ENCODE measurements at places on chromosomes 5 and 9.

GRCh38 chr5:89613222-89613956 lies 730.4 kb upstream of the MEF2C start:
- no peak for DNase-seq

DNA sequence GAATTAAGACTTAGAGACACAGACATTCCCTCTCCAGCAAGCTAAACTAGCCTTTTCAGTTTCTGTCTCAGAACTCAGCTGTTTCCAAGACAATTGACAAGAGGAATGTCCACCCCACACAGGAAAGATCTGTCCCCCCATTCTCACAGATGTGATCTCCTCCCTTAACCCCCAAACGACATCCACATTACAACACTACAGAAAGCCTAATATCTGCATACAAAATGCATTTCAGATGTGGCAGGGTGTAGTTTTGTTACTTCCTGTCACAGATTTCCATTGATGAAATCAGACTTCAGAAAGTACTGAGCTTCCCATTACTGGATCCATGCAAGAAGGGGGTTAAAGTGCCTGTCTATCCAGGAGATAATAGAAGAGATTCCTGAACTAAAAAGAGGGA lies 2.9 kb upstream of the ARSI start:
- no peak for DNase-seq

DNA sequence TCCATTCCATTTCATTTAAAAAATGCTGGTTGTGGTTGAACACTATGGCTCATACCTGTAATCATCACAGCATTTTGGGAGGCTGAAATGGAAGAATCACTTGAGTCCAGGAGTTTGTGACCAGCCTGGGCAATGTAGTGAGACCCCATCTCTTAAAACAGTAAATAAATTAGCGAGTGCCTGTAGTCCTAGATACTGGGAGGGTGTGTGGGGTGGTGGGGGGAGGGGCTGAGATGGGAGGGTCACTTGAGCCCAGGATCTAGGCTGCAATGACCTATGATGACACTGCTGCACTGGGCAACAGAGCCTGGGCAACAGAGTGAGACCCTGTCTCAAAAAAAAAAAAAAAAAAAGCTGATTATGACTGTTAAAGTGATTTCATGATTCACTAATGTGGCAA lies 29.1 kb downstream of the DDX46 start:
- no peak for DNase-seq

DNA sequence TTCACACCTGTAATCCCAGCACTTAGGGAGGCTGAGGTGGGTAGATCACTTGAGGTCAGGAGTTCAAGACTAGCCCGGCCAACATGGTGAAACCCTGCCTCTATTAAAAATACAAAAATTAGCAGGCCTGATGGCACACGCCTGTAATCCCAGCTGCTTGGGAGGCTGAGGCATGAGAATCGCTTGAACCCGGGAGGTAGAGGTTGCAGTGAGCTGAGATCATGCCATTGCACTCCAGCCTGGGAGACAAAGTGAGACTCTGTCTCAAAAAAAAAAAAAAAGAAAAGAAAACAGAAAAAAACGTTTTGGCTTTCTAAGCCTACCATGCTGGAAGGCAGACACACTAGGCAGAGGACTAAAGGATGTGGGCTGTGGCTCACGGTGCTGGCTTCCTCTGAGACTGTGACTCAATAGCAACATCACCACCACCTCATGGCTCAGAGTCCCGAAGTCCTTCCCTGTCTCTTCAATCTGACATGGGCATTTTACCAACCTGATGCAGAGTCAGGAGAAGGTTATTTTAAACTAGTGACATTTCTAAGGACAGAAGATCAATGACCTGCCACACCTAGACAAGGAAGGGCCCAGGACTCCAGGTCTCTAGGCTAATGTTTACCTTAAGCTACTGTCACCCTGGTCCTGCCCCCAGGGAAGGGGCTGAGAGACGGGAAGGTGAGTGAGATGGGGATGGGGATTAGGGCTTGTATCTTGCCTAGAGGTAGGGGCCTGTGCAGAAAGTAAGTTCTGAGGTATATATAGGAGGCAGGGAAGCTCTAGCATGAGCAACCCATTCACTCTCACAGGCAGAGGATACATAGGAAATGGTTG lies 3.7 kb downstream of the ECSCR start:
- peak; percentile 66 for DNase-seq

GRCh38 chr5:17249029-17249634 lies 31.7 kb downstream of the BASP1 start:
- DNase-seq, result no peak

DNA sequence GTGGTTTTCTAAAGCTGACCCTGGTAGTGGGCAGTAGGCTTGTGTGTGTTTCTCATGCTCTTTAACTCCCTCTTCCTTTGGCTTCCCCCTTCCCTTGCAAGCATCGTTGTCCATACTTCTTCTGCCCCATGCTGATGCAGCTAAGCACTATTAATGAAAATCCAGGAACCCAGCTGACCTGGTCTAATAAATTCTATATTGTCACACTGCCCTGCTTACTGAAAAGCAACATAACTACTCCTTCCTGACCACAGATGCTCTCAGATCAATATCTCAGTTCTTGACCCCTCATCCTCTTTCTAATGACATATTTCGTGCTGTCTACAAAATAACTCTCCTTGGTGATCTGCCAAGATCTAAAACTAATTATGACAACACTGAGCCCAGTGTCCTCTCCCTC lies 405.5 kb downstream of the EFNA5 start:
- DNase-seq, result no peak

- DNase-seq, result no peak
These were observed 500.2 kb upstream of the DAP start for GRCh38 chr5:11261241-11261640.

GRCh38 chr5:100519075-100519474 lies 16.1 kb upstream of the FAM174A start:
- no peak for DNase-seq

GRCh38 chr5:18967637-18968036 lies 1020.4 kb downstream of the CDH18 start:
- DNase-seq, result no peak

DNA sequence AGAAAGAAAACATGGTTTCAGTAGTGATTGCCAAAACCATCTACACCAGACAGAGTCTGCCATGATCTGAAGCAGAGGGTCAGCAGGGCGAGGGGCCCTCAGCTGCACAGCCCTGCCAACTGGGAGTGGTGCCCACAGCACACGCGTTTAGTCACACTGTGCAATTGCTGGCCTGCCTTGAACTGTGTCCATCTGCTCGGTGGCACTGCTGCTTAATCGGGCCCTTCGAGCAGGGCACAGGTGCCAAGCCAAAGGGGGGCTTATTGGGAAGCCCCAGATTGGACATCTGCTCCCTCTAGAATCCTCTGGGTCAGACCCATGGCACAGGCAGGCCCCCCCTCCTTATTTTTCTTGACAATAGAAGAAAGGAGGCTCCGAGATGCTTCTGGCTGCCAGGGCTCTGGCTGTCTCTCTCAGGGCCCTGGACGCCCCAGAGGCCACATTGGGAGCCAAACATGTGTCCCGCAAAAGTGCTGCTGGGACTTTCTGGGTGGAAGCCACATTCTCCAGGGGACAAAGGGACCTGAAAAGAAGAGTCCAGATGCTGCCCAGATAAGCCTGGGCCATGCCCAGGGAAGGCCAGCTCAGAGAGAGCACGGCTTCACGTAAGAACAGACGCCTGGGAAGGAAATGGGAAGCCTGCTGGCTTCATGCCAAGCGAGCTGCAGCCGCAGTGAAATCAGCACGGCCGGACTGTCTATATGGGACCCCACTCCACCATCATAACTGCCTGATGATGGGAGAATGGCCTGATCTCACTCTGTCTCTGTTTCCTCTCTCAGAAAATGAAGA lies 349.2 kb downstream of the GADD45G start:
- no peak for DNase-seq

DNA sequence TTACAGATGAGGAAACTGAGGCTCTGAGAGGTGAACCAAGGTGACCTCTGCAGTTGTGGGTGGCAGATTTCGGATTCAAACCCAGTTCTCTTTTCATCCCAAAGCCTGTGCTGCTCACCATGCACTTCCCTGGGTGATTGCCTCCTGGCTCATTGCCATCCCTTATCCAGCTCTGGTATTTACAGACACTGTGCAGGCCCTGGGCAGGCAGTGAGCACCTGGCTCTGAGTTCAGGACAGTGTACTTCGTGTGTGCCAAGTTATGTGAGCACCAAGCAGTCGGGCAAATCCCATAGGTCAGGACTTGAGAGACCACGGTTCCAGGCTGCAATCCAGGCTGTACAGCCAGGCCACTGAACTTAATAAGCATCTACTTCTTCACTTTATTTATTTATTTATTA lies 1.4 kb downstream of the LRSAM1 start:
- DNase-seq, result no peak

DNA sequence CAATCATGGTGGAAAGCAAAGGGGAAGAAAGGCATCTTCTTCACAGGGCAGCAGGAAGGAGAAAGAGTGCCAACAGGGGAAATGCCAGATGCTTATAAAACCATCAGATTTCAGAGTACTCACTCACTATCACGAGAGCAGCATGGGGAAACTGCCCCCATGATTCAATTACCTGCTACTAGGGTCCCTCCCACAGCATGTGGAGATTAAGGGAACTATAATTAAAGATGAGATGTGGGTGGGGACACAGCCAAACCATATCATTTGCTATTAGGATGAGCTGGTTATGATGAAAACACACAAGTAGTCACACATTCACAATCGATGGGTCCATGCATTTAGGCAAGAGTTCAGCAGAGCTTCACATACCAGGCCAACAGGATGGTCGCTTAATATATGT lies 469.0 kb downstream of the PDE4D start:
- no peak for DNase-seq

DNA sequence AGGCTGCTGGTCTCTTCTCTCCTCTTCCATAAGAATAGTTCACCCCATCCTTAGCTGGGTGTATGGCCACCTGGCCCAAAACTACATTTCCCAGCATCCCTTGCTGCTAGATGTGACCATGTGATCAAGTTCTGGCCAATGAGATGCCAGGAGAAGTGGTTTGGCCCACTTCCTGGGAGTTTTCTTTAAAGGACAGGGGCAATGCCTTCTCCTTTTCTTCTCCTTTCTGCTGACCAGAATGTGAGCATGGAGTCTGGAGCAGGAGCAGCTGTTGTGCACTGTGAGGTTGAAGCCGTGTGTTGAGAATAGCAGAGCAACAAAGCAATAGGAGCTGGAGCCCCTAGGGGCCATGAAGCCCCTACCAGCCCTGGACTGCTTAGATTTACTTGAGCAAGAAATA lies 36.8 kb downstream of the C9orf50 start:
- peak; percentile 69 for DNase-seq

DNA sequence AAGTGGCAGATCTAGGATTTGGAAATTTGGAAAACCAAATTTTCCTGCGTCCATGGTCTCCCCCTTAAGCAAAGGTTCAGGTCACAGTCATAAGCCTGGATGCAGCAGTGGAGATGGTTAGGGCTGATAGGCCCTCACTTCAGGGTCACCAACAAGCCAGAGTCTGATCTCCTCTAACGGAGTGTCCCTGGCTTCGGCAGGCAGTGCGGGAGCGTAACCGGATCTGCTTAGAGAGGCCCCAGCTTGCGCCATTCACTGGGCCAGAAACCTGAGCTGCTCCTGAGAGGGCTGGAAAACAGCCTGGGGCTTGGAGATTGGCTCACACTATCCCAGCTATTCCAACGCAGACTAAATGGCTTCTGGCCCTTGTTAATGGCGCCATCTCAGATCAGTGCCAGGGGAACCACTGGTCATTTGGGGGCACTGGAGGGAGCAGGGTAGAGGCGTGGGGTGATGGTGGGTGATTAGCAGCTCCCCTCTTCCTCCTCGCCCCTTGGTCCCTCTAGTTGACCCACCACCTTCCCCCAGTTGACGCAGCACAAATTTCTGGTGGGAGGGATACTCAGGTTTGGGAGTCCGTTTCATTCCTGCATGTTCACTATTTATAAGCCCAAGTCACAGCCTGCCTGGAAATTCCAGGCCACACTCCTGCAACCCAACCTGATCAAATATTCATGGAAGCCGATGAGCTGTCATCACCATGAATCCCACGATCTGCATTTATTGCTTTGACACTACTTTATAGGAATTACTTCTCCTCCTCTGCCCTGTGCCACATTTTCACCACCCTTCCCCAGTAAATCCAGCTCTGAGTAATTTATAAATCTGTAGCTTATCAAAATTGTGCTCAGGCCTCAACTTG lies 134.6 kb upstream of the CPEB4 start:
- no peak for DNase-seq

GRCh38 chr5:177390363-177391300 lies 6.4 kb downstream of the SLC34A1 start:
- peak; percentile 91 for DNase-seq

DNA sequence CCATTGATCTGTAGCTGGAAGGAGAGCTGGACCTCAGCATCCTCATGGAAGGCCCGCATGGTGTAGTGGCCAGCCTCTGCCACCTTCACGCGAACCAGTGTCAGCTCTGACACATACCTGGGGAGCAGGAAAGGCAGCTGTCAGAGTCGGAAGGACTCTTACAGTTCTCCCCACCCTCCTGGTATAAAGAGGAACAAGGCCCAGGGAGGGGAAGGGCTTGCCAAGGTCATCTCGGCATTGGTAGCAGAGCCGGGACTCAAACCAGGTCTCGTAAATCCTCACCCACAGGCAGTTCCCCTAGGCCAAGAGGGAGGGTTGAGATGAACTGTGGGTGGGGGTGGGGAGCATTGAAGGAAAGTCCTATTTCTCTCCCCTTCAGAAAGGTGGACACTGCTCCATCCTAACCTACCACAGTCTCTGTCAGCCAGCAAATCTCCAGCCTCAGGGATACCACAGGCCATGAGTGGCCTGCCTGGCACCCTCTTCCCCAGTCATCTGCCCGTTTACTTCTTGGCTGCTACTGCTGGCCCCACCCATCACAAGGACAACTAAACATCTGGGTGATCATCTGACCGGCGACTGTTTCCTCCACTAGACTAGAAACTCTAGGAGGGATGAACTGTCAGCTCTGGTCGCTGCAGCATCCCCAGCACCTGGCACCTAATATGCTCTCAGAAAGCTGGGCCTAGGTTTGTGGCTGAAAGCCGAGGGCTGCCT lies 23.5 kb downstream of the PDGFRB start:
- no peak for DNase-seq

DNA sequence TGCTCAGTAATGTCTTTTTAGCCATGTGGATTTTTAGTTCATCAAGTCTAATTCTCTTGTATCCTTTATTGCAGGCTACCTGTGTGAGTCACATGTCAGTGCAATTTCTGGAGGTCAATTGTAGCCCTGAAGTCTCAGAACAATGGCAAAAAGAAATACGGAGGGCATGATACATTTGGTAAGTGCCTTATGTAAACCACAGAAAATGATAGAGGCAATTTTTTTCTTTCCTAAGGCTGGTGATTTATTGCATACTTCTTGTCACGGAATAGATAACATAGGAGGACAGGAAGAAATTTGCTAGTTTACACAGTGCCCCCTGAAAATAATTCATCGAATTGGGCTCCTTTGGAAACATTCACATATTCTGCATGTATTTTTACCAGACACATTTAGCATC lies 235.9 kb downstream of the DMRTA1 start:
- DNase-seq, result no peak

GRCh38 chr5:90528601-90529193 lies 687 bp downstream of the LYSMD3 start:
- no peak for DNase-seq

- DNase-seq, result no peak
These were observed 205.6 kb downstream of the GADD45G start for GRCh38 chr9:89810431-89810830.

GRCh38 chr5:168858371-168858770 lies 279.2 kb upstream of the PANK3 start:
- no peak for DNase-seq
